ENCODE measurements at places on chromosomes 6 and 20.

- no peak for DNase-seq
These were observed 10.0 kb downstream of the GMPR start for GRCh38 chr6:16248271-16248853.

DNA sequence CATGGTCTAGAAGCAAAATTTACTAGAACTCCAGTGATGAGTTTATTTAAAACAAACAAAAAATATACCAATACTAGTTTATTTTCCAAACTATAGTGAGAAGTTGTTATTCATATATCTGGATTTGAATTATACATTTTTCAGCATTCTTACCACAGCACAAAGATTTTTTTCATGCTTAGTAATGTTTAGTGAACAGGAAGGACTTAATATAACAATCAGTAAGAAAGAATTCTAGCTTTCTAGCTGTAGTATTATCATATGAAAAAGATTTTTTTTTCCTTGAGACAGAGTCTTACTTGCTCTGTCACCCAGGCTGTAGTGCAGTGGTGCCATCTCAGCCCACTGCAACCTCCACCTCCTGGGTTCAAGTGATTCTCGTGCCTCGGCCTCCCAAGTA is 13.8 kb downstream of the MARCKS start:
- no peak for DNase-seq

GRCh38 chr6:62392291-62392690 is 106.3 kb upstream of the KHDRBS2 start:
- no peak for DNase-seq

DNA sequence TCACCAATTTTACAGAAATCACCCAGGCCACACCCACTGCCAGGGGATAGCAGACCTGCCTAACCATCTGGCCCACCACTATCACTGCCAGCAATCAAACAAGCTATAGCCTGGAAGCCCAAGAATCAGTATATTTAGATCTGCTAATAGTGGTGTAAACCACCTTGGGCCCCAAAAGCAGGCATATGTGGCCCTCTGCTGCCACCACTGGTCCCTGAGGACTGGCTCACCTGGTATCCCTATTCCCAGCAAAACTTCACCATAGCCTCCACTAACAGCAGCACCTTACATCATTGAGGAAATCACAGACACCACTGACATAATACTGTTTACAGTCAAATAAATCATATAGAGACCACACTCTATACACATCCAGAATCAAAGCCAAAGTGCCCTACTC is 880.4 kb upstream of the MAN1A1 start:
- DNase-seq: no peak

- no peak for DNase-seq
These were observed 207.4 kb upstream of the ZNF217 start for GRCh38 chr20:53800883-53801604.

DNA sequence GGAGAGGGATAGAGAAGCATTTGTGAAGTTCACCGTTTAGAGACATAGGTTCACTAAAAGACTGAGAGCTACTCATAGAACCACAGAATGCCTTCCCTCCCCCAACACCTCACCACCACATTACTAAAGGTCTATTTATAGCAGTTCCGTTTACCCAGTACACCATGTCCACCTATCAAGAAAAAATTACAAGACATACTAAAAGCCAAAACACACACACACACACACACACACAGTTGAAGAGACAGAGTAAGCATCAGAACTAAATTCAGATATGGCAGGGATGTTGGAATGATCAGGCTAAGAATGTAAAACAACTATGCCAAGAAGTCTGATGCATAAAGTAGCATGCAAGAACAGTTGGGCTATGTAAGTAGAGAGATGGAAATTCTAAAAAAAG is 52.3 kb downstream of the SLC22A3 start:
- DNase-seq: no peak

- no peak for DNase-seq
These were observed 109.4 kb downstream of the ATXN1 start for GRCh38 chr6:16651871-16652270.

DNA sequence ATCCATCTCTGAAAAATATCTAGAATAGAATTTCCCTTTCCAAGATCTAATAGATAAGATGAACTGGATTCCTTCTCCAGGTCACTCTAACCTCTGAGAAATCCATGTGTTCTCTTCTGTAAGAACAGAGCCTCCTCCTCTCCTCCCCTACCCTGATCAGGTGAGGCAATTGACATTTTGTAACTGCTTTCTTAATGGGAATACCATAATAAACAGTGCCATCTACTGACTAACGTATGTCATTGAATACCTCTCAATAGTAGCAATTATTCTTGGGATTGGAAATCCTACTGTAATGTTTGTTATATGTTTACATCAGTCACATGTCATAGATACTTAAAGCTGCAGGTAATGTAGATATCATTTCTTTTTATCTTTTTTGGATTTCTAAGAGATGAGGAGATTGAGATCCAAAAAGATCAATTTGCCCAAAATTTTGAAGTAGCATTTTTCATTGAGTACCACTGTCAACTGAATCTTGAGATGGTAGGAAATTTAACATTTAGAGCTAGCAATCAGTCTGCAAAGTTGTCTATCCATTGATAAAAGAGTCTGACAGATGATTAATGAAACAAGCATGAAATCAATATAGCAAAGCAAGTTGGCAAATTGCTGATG is 365.8 kb upstream of the HSF2 start:
- peak; percentile 13 for DNase-seq

DNA sequence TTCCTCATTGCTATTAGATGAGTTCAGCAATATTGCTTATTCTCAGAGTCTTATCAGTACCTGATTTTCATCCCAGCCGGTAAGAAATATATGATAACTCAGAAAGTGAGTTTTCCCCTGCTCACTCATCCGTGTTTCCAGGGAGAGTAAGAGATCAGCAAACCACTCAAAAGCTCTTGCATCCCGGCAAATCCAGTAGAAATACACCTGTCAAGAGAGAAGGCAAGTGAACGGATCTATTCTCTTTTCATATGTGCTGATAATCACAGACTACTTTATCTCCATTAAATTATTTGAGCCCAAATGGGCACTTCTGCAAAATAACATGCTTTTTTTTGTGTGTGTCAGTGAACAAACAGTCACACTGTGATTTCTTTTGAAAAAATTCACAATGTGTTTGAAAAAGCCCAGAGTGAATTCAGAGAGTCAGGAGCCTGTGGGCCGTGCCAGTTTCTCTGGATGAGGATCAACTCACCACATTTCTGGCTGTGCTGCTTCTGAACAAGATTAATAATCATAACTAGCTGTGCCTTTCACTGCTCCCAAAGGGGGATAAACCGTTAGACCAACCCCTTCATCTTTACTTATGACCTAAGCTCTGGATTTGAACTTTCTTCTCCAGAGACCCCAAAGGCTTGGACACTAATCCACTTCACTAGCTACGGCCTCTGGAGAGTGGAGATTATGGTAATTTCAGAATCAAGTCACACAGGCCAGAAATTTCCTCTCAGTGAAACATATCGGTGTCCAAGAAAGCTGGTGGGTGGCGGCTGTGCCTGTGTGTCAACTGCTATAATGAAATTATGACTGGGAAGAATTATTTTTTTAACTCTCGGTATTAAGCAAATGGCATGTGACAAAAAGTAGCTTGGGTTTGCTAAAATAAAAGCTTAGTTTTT is 44.2 kb downstream of the NOX3 start:
- no peak for DNase-seq

- DNase-seq: no peak
These were observed 40.4 kb downstream of the KIF25 start for GRCh38 chr6:168037856-168038255.

GRCh38 chr6:77010931-77011542 is 452.3 kb downstream of the HTR1B start:
- no peak for DNase-seq

DNA sequence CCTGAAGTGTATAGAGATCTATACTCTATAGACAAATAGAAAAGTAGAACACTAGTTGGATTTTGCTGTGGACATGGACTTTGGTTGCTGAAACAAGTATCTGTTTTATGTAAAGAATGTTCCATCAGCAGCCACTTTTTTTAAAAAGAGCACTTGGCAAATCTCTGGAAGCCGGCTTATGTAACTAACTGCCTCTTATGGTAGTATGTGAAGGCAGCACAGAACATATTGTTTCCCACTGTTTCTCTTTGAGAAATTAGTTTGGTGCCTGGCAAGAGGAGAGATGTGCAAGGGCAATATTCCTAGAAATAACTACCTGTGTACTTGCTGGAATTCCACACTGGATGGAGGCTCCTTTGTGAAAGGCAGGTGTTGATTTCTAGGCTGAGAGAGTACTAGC is 242.3 kb upstream of the PREP start:
- no peak for DNase-seq

- no peak for DNase-seq
These were observed 35.1 kb upstream of the TSPYL1 start for GRCh38 chr6:116314878-116315277.

DNA sequence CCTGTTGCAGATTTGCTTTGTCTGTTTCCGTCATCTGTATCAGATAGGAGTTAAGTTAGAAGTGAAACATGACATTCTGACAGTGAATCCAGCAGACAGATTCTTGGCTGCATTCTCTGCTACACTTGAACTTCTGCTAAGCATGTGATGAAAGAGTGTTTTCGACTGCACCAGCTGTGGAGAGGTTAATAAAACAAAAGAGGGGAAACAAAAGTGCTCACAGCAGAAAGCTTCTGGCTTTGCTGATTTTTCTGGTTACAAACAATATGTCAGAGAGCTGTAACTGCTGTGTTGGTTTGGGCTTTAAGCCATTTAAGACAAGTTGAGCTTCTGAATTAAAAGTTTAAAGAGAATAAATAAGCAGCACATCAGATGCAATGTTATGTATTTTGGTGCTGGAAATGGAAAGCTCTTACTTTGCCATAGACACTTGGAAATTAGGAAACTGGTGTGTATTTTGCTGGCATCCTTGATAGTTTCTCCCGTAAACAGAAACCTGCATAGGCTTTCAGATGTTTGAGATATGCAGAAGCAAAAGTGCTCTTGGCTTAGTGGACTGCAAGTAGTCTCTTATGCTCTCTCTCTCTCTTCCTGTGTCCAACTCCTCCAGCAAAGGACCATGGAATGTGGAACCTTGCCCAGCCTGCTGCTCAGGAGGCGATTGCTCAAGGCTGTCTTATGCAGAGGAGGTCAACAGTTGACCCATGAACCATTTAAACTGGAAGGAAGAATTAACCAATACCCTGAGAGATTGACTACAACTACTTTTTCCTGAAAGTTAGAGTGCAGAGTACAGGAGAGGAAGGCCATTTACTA is 104.9 kb downstream of the RPS12 start:
- no peak for DNase-seq

- no peak for DNase-seq
These were observed 50.2 kb upstream of the DACT2 start for GRCh38 chr6:168369786-168370185.

DNA sequence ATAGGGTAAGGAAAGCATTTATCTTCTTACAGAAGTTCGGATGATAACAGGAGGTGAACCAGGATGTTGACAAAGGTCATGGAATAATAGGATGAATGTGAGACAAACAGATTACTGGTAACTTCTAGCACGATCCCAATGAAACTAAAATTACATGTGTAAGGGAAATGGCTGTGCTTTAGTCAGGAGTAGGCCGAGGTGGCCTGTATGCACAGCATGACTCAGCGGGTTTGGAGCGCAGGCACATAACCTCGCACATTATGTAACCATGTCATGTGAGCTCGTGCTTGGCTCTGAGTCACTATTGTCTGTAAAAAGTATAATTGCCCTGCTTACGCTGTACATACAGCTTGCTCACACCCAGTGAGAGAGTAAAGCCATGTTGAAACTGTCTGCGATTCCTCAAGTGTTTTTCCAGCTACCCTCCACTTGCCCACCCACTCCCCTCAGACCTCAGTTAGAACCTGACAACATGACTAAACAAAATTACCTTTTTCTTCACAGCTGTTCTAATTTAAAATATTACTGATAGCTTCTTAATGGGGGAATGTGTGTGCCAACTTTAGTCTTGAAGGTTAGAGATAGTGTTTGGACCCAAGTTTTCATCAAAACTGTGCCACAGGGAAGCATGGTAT is 8.2 kb downstream of the CYB5R4 start:
- DNase-seq: no peak

GRCh38 chr20:18360635-18361034 is 72.3 kb downstream of the ZNF133 start:
- no peak for DNase-seq

DNA sequence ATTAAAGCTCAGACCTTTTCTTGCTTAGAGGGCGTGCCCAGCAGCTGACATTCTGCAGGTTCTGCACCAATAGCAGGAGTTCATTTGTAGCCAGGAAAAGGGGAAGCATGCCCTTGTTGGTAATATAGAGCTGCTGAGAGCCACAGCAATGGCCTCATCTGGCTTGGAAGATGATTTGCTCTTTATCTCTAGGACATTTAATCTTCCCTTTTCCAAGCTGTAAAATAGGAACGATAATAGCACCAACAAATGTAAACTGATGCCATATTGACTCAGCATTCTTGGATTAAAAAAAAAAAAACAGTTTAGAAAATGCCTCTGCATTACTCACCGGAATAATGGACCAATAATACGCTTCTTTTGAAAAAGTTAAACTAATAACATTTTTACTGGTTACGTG is 93.4 kb upstream of the SLC2A12 start:
- no peak for DNase-seq

GRCh38 chr6:12666886-12667285 is 49.7 kb upstream of the PHACTR1 start:
- DNase-seq: no peak

DNA sequence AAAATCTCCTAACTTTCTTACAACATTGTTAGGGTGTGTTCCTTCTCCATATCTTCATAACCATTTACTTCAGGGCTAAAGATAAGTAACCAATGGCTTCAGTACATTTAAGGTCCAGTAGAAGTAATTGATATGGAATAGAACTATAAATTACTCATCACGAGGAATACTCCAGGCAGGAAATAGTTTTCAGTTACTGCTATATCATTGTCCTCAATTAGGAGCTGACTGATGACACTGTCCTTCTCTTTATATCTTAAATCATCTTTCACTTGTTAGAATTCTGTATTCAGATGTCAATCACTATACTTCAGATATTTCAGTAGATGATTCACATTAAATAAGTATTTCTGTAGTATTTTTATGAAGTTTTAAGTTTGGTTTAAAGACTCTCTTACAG is 88.4 kb downstream of the COL19A1 start:
- no peak for DNase-seq

- no peak for DNase-seq
These were observed 153.5 kb downstream of the DLL1 start for GRCh38 chr6:170137176-170137891.

- no peak for DNase-seq
These were observed 5.2 kb upstream of the BPIFA3 start for GRCh38 chr20:33211817-33212424.

DNA sequence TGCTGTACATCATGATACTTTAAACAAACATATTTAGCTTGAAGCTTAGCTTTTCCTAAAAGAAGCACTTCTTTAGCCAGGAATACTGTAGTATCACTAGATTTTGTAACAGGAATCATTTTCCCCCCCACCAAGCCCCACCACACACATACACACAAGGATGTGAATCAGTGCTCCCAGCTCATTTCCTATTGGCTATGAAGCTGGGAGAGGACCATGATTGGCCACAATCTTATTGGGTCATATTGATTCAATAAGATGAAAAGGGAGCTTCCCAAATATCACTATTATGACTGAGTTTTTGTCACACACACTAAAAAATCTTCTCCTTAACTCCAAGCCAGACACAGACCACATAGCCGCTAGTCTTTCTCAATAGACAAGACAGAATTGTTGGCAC is 140.5 kb upstream of the TNFAIP3 start:
- no peak for DNase-seq
